ENCODE measurements at places on chromosomes 11 and 22.

DNA sequence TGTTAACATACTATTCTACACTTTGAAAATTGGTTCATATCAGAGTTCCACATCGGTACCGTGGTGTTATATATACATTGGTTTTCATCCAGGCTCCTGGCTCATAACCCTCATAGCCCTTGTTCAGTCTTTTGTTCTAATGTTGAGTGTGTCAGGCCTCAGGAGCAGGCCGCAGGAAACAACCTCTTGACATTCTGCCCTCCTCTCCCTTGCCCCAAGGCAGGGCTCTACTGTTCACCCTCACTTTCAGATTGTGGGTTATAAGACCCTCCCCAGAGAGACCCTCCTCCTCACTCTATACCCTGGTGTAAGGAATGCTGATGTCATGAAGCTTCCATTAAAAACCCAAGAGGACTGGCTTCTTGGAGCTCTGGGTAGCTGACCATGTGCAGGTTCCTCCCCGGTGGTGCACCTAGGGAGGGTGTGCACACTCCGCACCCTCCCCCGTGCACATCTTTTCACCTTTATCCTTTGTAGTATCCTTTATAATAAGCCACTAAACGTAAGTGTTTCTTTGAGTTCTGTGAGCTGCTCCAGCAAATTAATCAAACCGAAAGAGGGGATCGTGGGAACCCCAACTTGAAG is 12.1 kb downstream of the SSH3 start:
- DNase-seq = no peak

DNA sequence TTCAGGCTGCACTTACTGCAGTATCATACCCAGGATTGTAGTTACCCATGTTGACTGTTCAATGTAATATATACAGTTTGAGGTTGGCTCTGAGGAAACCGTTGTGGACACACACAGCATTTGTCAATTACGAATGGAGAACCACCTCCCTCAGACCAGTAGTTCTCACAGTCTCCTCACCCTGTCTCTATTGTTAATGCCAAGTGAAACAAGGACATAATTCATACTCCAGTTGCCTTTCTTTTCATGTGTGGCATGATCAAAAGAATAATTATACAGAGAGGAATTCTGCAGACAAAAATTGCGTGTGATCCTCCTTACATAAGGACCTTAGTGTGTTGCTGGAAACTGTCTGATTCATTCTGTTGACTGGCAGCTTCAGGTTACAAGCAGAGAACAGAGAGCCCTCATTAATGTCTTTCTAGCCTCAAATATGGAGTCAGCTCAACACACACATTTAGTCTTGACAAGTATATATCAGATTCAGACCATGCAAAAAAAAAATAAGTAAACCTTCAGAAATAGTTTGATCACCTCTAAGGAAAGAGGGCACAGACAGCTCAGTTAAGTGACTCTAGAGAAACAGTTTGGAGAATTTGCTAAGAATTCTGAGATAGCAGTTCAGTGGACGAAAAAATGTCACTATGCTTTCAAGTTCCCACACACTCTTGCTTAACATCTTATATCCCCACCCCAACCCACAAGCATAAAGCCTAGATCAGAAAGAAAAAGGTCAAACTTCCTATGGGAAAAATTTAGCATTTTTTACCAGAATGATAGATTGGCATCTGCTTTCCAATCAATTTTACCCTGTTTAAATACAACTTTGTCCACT is 96.1 kb downstream of the MAML2 start:
- DNase-seq = peak; percentile 74

DNA sequence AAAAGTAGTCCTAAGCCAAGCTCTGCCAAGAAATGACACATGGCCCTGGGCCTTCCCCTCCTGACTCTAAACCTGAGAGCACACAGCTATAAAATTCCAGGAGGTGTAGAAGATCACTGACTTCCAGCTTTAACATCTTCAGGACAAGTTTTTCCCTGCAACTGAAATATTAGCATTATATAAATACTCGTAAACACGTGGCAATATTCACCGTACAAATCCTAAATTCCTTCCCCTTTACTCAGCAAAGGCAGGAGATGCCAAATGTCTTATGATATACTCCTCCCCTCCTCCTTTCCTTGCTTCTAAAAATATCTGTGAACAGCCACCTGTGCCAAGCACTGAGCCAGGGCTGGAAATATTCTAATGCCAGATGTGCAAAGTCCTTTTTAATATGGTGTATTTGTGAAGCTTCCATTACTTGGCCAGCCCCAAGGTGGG is 194.0 kb downstream of the LARGE1 start:
- no peak for DNase-seq

DNA sequence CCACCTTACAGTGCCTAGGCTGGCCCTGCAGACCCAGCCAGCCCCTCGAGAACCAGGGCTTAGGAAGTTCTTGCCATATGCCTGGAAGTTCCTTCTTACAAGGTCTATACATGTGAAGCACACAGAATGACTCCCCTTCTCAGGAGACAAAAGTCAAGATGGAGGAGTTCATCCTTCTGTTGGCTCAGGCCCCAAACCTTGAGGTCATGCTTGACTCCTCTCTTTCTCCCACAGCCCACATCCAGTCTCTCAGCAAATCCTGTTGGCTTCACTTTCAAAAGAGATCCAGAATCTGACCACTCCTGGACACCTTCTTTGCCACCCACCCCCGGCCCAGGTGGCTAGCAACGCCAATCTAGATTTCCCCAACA is 1.7 kb upstream of the CD248 start:
- no peak for DNase-seq

- no peak for DNase-seq
These were observed 4.7 kb downstream of the TPST2 start for GRCh38 chr22:26585104-26585790.

DNA sequence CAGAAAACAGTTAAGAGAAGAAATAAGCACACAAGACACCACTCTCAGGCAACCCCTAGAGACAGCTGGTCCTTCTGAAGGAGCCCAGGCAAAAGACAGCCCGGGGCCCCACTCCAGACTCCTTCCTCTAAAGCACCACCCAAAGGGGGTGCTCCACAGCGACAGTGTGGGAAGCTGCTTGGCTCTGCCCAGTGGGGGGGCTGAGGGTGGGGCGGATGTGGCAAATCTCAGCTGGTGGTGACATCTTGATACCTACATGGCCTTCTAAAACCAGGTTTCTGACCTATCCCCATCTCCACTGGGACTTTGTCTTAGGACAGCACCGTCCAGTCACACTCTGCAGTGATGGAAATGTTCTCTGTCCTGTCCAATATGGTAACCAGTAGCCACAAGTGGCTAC is 10.2 kb upstream of the APOA1 start:
- DNase-seq = no peak

GRCh38 chr11:65796726-65797601 is 10.1 kb downstream of the OVOL1 start:
- no peak for DNase-seq

GRCh38 chr11:50178737-50179136 is 146.1 kb downstream of the OR4C45 start:
- DNase-seq = no peak

DNA sequence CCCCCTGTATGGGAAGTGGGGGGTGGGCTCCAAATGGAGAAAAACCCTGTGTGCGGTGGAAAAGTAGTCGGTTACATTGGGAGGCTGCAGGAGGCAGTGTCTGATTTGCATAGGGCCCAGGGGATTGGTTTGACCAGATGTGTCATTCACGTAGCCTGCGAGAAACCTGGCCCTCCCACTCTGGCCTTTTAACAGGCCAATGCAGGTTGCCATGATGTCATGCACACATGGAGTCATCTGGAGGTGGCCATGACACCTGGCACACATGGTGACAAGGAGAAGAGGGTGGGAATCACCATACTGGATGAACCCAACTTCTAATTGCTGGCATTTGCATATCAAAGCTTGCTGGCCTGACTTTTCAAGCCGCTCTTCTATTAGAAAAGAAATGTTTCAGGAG is 50.6 kb downstream of the FAM181B start:
- no peak for DNase-seq

DNA sequence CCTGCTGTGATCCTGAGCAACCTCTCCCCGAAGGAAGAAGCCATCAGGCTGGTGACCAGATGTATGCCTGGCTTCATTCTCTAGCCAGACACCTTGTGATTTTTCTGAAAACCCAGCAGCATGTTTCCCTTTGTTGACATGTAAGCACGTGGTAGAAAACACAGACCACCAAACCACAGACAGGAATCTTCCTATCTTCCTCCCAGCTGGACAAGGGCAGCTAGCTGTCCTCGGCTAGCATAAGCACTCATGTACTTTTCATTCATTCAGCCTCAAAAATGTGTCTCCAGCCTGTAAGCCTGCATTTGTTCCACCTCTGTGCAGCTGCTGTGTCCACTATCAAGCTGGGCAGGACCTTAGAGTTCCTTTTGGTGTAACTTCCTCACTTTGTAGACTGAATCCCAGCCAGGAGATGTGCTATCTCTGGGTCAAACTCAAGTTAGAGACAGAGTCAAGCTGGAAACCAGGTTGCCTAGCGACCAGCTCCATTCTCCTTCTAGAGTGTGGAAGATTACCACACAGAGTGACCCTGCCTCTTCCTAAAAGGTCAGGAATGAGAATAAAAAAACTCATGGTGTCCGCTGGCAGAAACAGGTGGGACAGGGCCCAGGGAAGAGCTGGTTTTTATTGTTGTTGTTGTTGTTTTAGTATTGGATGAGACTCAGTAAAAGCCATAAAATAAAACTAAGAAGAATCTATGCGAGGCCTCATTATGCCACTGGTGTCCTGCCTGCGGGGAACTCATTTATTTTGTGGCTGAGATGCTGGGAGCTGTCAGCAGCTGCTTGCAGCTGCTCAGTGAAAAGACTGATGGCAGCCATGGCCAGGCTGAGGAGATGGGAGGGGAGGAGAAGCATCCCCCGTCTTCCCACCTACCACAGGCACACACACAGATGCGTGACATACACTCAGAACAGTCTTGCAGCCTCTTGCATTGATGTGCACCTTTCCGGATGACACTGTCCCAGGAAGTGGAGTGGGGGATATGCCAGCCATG is 7.4 kb upstream of the CLMP start:
- no peak for DNase-seq

DNA sequence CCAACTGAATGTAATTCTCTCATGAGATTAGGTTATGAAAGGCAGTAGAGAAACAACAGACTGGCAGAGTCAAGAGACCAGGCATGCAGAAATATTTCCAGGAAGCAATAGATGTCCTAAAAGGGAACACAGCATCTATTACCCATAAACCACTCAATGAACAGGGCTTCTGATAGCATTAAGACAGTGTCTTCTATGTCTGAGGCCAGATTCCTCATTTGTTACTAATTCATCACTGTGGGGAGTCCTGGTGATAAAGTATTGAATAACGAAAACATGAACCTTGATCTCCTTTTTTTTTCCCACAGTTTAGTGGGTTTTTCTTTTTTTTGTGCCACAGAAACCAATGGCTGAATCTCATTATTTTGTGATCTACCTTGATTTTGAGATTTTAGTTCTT is 339.0 kb downstream of the METTL15 start:
- DNase-seq = no peak

- no peak for DNase-seq
These were observed 58.2 kb downstream of the YAP1 start for GRCh38 chr11:102168481-102168880.

GRCh38 chr11:68373815-68374501 is 61.6 kb downstream of the LRP5 start:
- no peak for DNase-seq

DNA sequence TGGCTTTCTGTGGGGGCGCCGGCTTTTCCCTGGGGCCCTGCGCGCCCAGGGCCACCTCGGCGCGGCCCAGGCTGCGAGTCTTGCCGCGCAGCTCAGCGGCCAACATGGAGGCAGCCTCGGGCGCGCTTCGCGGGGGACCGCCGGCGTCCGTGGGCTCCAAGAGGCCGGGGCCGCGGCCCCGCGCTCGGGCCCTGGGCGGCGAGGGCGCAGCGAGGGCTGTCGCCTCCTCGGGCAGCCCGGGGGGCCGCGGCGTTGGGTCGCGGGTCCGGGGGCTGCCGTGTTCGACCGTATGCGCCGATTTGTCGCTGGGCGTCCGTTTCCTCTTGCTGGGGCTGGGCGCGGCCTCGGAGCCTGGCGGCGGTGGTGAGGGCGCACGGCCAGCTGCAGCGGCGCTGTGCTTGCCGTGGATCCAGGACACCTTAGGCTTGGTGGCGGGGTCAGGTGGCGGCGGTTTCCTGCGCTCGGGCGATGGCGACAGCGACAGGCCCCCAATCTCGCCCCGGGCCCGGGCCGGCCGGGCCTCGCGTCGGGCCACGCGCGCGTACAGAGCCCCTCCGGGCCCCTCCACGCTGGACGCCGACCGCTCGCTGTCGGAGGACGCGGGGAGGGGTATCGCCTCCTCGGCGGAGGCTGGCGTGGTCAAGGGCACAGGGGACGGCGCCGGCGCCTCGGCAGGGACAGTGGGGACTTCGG is 11.9 kb downstream of the SCARF2 start:
- DNase-seq = no peak

GRCh38 chr11:96094156-96094555 is 170.2 kb upstream of the MTMR2 start:
- no peak for DNase-seq

- DNase-seq = peak; percentile 51
These were observed 816 bp downstream of the PDE3B start for GRCh38 chr11:14644226-14645014.

GRCh38 chr11:47212938-47213337 is 1.8 kb upstream of the DDB2 start:
- no peak for DNase-seq

- no peak for DNase-seq
These were observed 116.6 kb downstream of the NAV2 start for GRCh38 chr11:19829109-19829837.

GRCh38 chr11:35785287-35786167 is 123.0 kb downstream of the TRIM44 start:
- no peak for DNase-seq

- peak; percentile 80 for DNase-seq
These were observed 7.2 kb downstream of the AHNAK start for GRCh38 chr11:62539238-62539925.

DNA sequence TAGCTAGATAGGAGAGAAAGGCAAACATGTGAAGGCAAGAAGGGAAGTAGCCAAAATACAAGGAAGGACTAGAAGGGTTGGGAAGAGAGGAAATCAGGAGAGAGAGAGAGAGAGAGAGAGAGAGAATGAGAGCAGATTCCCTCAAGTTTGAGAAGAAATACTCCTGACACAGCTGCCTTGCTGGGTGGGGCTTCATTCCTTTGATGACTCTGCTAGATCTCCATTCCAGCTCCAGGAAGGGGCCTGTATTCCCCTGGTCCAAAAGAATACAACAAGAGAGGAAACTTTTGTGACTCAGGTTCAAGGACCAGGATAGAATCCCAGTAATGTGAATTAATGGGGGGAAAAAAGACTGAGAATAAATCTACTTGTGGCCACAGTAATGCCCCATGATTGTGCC is 62.9 kb upstream of the SPON1 start:
- DNase-seq = no peak

- DNase-seq = no peak
These were observed 10.9 kb downstream of the MADD start for GRCh38 chr11:47280860-47281259.

DNA sequence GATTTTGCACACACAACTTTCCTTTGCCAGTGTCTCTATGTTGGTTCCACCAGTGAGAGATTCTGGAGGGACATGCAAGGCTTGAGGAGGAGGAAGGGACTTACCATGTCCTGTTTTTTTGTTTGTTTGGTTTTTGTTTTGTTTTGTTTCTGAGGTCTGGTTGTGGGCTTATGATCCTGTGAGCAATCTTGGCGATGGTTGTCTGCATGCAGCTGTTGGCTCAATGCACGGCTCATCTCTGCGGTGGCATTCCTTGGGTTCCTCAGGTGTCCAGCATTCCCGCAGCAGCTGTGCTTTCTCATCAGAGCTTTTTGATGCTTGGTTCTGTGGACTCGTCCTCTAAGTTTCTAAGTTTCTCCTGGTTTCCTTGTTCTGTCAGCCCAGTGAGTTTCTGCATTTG is 4.8 kb upstream of the NNMT start:
- no peak for DNase-seq

GRCh38 chr11:30479899-30480298 is 106.3 kb downstream of the MPPED2 start:
- DNase-seq = no peak

GRCh38 chr22:24826710-24827285 is 20.8 kb downstream of the SGSM1 start:
- no peak for DNase-seq
